ENCODE measurements at places on chromosomes 11 and 22.
A peak's percentile ranks its signal among the peaks of the same experiment; 100 is the strongest.

GRCh38 chr11:134393638-134394037 lies 18.4 kb downstream of the B3GAT1 start:
- no peak for DNase-seq

DNA sequence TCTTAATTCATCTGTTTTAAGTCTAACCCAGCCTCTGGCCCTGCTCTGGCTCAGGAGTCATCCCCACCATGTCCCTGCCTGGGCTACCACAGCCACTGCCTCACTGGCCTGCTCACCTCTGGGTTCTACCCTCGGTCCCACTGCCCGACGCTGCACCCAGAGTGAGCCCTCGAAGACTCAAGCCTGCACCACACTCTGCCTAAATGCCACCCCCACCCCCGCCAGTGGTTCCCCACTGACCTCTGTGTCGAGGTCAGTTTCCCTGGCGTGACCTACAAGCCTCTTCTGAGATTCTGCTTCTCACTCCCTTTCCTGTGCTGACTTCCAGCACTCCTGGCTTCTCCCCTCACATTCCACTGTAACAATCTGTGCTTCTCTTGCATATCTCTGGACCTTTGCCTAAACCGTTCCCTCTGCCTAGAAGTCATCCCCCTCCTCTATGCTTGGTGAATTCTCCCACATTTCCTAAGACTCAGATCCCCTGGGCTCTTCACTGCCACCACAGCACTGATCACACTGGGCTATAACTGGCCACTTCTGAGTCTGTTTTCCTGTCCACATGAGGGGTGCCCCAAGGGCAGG lies 12.5 kb upstream of the PDE2A start:
- no peak for DNase-seq

- no peak for DNase-seq
Observed at GRCh38 chr11:66580803-66581202, 12.1 kb downstream of the CCDC87 start.

GRCh38 chr22:49825944-49826602 lies 1.6 kb downstream of the BRD1 start:
- no peak for DNase-seq

DNA sequence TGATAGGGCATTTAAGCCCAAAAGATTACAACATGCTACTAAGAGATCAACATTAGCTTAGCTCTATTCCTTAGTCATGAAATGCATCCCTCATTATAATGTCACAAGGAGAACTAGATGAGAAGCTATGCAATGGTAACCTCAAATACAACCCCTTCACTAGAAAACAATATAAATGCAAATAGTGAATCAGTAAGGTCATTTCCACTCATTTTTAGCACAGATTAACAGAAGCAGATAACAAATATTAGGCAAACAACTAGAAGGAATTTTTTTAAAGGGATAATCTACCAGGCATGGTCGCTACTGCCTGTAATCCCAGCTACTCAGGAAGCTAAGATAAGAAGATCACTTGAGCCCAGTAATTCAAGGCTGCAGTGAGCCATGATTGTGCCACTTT lies 28.2 kb downstream of the SIK3 start:
- no peak for DNase-seq

DNA sequence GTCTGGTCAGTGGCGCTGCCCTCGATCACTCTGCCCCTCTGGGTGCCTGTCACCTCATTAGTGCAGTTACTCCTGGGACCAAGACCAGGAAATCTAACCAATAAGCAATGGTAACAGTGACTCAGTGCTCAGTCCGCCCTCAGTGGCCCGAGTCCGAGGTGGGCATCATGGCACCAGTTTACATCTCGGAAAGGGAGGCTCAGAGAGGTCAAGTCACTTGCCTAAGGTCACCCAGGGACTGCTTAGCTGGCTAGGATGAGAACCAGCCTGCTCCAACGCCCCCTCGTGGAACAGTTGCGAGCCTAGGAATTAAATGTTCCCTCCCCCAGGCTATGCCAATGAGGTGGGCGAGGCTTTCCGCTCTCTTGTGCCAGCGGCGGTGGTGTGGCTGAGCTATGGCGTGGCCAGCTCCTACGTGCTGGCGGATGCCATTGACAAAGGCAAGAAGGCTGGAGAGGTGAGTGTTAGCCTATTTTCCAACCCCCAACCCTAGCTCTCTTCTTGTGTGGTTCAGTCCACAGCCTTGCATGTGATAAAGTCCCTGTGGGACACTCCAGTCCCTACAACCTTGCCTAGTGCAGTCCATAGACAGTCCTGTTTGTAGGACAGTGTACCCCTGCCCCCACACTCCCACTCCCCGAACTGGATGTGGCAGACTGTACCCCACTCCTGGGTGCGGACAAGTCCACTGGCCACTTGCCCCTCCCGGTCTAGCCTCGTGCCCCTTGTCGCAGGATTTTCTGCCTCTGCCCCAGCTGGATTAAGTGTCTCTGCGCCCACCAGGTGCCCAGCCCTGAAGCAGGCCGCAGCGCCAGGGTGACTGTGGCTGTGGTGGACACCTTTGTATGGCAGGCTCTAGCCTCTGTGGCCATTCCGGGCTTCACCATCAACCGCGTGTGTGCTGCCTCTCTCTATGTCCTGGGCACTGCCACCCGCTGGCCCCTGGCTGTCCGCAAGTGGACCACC lies 1.1 kb downstream of the MTFP1 start:
- DNase-seq, result peak; percentile 50

DNA sequence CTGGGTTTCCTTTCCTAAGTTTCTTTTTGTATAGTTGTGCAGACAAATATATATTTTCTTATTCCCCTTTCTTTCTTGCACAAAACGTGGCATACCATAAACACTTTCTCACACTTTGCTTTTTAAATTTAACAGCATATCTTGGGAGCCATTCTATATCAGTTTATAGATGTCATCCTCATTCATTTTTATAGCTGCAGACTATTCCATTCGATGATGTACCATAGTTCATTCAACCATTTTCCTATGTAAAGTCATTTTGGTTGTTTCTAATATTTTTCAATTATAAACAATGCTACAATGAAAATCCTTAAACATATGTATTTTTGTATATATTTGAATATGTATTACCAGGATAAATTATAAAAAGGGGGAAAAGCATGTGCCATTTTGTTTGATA lies 102.5 kb downstream of the RRM1 start:
- DNase-seq, result no peak

- DNase-seq, result no peak
Observed at GRCh38 chr22:24187731-24188644, 6.7 kb downstream of the SUSD2 start.

DNA sequence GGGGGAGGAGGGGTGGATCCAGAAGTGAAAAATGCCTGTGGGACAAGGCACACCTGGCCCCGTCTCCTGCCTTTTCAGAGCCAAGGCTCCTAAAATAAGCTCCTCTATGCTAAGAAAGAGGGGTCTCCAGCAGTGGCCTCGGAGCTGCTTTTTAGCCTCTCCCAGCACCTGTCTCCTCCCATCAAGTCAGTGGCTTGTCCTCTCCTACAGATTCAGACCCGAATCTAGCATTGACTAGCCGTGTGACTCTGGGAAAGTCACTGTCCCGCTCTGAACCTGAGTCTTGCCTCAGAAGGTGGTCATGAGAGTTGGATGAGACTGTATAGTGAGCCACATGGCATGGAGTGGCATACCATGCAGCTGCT lies 90.8 kb upstream of the THY1 start:
- DNase-seq, result no peak

Measured in stimulated activated CD4-positive, alpha-beta T cell treated with anti-CD3 and anti-CD28 coated beads, Interleukin-1b, Interleukin-23, amount 100 ng/mL, for 1 hour (primary cell).